ENCODE measurements at places on chromosomes 16 and 17.
A peak's percentile ranks its signal among the peaks of the same experiment; 100 is the strongest.

GRCh38 chr17:32909787-32910369, 18.1 kb upstream of the TMEM98 start:
- peak; percentile 79 for DNase-seq

GRCh38 chr16:3518292-3518985, 17.6 kb downstream of the CLUAP1 start:
- no peak for DNase-seq

- no peak for DNase-seq
Observed at GRCh38 chr17:56284482-56284881, 131.2 kb downstream of the ANKFN1 start.

DNA sequence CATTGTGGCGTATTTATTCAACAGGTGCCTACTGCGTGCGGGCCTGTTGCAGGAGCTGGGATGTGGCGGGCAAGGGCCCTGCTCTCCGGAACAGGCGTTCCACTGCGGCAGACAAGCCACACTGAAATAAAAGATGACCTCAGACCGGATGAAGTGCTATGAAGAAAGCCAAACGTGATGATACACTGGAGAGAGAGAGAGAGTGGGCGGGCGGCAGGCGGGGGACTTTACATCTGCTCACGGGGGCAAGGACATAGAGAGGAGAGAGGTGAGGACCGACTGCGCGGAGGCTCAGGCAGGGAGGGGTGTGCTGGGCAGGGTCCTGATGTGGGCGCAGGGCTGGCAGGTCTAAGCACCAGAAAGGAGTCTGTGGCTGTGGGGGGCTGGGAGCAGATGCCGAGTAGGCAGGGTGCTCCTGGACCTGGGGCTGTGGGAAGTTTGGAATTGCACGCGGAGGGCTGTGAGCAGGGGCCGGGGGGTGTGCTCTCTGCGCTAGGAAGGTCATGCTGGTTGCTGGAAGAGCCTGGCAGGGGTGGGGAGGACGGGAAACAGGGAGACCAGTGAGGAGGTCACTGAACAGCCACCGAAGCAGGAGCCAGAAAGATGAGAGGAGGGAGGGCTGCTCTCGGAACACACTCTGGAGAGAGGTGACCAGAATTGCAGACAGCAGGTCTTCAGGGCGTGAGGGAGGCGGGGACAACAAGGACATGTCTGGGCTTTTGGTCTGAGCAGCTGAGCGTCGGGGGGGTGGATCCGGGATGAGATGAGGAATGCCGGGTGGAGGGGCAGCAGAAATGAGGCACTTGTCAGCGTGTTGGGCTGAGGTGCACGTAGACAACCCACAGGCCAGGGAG, 9.9 kb downstream of the MXRA7 start:
- DNase-seq = peak; percentile 90

- no peak for DNase-seq
Observed at GRCh38 chr16:4071686-4072561, 44.3 kb downstream of the ADCY9 start.

DNA sequence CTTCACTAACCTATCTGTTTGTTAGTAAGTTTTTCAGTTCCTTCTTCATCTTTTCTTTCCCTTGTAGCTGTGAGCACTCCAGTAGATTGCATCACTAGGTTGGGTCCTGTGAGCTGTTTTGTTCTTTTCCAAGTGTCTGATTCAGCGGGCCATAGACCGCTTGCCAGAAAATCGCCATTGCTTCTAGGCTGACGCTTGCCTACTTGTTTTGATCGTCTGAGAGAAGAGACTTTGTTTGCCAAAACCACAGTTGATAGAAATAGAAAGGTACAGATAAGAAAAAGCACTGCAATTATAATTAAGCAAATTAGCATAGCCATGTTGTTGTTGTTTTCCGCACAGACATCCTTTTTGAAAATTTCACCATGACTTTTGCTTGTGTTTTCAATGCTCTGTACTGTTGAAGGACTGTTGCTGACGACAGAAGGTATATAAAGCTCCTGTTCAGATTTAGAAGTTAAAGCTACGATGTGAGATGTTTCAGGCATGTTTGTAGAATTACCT, 3.1 kb downstream of the EVI2A start:
- peak; percentile 63 for DNase-seq

DNA sequence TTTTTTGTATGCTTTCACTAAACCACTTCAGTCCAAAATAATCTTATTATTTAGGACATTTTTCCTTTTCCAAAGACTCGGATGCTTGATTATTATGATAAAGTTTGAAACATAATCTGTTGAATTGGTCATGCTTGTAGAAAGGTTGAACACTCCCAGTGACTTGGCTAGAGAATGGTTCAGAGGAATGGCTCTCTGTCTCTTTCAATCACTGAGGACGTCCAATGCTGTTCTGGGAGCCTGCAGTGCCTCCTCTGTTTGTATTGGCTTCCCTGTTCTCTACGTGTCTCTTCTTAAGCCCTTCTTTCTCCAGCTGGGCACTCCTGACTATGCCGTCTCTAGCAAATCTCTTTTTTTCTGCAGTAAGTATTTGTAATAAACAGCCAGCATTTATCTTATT, 369.0 kb upstream of the DYNLRB2 start:
- no peak for DNase-seq

GRCh38 chr16:75754141-75754540, 27.9 kb upstream of the CPHXL start:
- DNase-seq = peak; percentile 20

DNA sequence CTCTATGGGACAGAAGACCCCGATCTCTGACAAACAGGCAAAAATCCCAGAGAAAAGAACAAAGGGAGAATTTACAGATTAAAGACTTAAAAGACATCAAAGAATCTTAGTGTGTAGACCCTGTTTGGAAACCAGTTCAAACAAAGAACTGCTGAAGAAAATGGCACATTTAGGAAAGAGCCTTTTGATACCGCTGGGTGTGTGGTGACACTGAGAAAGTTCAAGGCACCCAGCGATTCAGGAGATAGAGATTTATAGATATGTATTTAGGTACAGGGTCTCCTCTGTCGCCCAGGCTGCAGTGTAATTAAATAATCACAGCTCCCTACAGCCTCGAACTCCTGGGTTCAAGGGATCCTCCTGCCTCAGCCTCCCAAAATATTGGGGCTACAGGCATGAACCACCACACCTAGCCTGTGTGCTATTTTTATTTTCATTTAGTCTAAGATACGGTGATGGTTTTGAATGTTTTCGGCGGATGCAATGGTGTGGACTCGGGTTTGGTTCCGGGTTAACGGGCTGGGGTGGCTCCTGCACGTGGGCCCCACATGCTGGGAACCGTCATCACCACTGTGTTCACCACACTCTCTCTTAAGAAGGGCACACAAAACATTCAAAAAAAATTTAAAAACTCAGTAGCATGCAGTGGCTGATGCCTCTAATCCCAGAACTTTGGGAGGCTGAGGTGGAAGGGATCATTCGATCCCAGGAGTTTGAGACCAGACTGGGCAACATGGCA, 114.0 kb downstream of the ZNF778 start:
- no peak for DNase-seq

DNA sequence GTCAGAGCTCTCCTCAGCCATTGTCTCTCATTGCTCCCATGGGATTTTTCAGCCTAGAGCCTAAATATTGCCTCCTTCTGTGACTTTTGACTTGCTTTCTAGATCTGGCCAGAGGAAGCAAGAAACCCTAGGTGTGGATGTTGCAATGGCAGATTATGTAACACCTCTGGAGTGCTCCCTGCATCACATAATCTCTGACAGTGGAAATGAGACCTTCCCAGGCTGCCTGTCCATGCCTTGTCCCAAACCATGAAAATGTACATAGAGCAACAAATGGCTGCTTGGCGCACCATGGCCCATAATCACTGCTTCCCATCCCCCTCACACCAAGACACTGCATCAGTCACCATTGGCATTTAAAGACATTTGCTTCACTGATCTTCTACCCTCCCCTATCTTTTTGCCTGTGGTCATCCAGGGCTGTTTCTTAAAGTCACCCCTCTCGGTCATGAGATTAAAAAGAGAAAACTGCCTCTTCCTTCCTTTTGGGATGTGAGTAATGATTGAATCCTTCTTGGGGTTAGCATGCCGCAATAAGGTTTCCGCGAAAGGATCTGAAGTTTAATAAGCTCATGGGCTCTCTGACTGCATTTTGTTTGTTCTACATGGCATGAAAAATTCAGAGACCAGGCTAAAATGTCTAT, 34.2 kb upstream of the CCL2 start:
- no peak for DNase-seq

GRCh38 chr16:50797456-50797855, 55.6 kb downstream of the CYLD start:
- no peak for DNase-seq

GRCh38 chr16:2028620-2029220, 2.0 kb downstream of the NHERF2 start:
- no peak for DNase-seq

- DNase-seq = no peak
Observed at GRCh38 chr17:31318851-31319661, 2.4 kb downstream of the EVI2A start.

Measured in AG08396 (cell line).